Type B pancreatic cell (in vitro differentiated cells): ENCODE measurements at places on chromosomes 5 and 9. TPM values are rescaled to one million over a fixed set of nuclear protein-coding genes. Genes with fewer than 3 reads are reported as not detected.

GRCh38 chr5:88092958-88093605, 175.6 kb downstream of the TMEM161B start:
- peaks cover 11% of the 10 kb centered on the region for H3K4me1 ChIP-seq
- no peak overlapping the region for H3K4me3 ChIP-seq
- H3K27ac ChIP-seq: no peak overlapping the region

DNA sequence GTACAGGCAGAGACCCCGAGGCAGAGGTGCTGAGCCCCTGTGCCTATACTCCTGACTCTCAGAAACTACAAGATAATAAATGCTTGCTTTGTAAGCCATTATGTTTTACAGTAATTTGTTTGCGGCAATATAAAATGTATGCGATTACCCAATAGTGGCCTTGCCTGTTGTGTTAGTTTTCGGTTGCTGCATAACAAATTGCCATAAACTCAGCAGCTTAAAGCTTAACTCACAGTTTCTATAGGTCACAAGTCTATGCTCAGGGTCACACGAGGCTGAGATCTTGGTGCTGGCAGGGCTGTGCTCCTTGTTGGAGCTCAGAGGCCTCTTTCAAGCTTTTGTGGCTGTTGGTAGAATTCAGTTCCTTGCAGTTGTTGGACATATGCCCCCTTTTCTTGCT, 114.8 kb downstream of the COL23A1 start:
- peaks cover 27% of the 10 kb centered on the region for H3K4me1 ChIP-seq
- H3K27me3 ChIP-seq: no peaks in the 10 kb centered on the region
- peak overlapping the region; percentile 96 for H3K27ac ChIP-seq
- DNase-seq: no peak
- H3K36me3 ChIP-seq: no peaks in the 10 kb centered on the region

DNA sequence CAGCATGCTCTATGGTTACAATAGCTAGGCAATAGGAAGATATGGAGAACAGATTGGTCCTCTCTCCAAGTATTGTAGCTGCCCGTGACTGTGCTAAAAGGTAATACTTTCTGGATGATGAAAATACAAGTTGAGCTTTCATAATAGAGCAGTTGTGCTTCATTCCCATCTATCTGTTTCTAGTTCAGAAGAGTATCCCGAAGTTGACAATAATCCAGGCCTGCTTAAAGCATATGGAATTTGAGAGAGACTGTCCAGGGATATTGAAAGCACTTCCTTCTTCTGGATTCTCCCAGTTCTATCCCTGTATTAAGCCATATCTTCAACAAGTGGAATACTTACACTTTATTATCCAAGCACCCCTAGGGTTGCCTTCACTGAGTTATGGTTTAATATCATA, 350.4 kb downstream of the EFNA5 start:
- peaks cover 18% of the 10 kb centered on the region for H3K4me1 ChIP-seq
- H3K27ac ChIP-seq: no peak overlapping the region
- DNase-seq: no peak
- no peak overlapping the region for H3K4me3 ChIP-seq

- H3K27me3 ChIP-seq: peaks cover 10% of the 10 kb centered on the region
- H3K4me3 ChIP-seq: no peak overlapping the region
- no peak overlapping the region for H3K27ac ChIP-seq
- peaks cover 5% of the 10 kb centered on the region for H3K36me3 ChIP-seq
- H3K4me1 ChIP-seq: peaks cover 68% of the 10 kb centered on the region
- no peak for DNase-seq
These were observed 562.8 kb downstream of the BNC2 start for GRCh38 chr9:16307626-16308195.

- no peaks in the 10 kb centered on the region for H3K27me3 ChIP-seq
- H3K27ac ChIP-seq: no peak overlapping the region
- H3K4me3 ChIP-seq: no peak overlapping the region
- H3K36me3 ChIP-seq: peaks cover 41% of the 10 kb centered on the region
- no peak for DNase-seq
- no peaks in the 10 kb centered on the region for H3K4me1 ChIP-seq
These were observed 8.3 kb downstream of the ZNF483 start for GRCh38 chr9:111533099-111533790.

GRCh38 chr9:114853071-114853855, 47.4 kb upstream of the TNFSF15 start:
- H3K27me3 ChIP-seq: no peaks in the 10 kb centered on the region
- no peak for DNase-seq
- H3K4me1 ChIP-seq: peaks cover 20% of the 10 kb centered on the region
- H3K36me3 ChIP-seq: no peaks in the 10 kb centered on the region
- H3K4me3 ChIP-seq: no peak overlapping the region

GRCh38 chr5:176743868-176744583, 66.3 kb upstream of the UNC5A start:
- H3K27me3 ChIP-seq: peaks cover 60% of the 10 kb centered on the region
- no peak overlapping the region for H3K27ac ChIP-seq
- peak; percentile 43 for DNase-seq
- H3K4me3 ChIP-seq: peak overlapping the region; percentile 69

DNA sequence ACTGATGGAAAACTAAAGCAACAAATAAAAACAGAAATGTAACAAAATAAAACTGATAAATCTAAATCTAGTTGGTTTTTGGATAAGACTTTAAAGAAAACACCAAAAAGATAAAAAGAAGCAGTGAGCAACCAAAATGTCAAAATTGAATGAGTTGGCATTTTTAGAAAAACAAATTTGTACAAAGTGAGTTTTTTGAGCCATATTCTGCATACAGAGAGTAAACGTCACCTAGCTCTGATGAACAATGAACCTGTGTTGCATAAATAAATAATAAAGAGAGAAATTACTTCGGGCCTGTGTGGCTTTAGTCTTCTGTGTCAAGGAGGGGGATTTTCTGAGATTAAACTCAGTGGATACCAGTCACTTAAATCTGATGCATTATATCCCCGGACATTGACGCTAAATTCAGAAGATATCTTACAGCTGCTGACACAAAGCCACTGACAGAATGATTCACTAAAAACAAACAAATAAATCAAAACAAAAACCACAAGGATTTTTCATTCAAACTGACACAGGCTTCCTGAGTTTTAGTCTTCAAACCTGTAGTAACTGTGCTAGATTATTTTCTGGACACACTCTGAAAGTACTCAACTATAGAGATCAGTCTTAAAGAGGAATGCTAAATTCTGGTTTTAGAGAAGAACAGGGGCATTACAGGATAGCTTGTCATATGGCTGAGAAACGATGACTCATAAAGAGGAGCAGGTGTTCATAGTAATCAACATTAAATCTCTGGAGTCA, 403.5 kb upstream of the ST8SIA4 start:
- no peaks in the 10 kb centered on the region for H3K36me3 ChIP-seq
- no peak overlapping the region for H3K27ac ChIP-seq
- H3K4me3 ChIP-seq: no peak overlapping the region
- H3K27me3 ChIP-seq: no peaks in the 10 kb centered on the region
- DNase-seq: no peak
- no peaks in the 10 kb centered on the region for H3K4me1 ChIP-seq

DNA sequence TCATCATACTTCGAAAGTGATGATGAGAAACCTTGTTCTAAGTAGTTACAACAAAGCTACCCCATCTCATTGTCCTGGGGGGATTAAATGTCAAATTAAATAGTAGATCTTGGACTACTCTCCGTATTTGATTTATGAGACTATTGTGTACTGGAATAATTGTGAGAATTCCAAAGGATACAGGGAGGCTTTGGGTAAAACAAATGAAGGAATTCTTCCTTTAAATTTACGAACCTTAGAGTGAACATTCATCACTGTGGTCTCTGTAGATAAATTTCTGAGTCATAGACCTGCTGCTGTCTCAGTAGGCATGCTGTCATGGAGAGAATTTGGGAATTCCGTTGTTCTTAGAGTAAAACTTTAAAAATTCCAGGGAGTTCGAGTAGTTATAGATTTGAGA, 836.2 kb downstream of the DNAH5 start:
- H3K27me3 ChIP-seq: no peaks in the 10 kb centered on the region
- H3K36me3 ChIP-seq: no peaks in the 10 kb centered on the region
- no peak overlapping the region for H3K27ac ChIP-seq
- H3K4me1 ChIP-seq: no peaks in the 10 kb centered on the region
- no peak overlapping the region for H3K4me3 ChIP-seq
- DNase-seq: no peak

DNA sequence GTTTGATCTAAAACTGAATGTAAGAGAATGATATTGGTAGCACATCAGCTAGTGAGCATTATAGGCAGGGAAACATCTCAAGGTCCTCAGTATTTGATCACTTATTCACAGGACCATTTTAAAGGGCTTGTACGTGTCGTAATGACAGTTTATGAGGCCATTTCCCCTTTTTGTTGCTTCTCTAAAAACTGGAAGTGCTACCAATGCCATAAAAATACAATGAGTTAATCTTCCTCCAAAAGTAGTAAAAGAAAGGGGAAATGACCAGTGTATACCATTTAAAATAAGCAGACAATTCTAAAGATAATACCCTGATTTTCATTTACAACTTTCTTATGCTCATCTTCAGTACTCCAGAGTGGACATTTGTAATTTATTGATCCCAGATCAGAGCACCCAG, 285.8 kb upstream of the PCSK5 start:
- H3K27ac ChIP-seq: no peak overlapping the region
- H3K4me3 ChIP-seq: no peak overlapping the region
- peaks cover 14% of the 10 kb centered on the region for H3K27me3 ChIP-seq
- no peaks in the 10 kb centered on the region for H3K36me3 ChIP-seq

DNA sequence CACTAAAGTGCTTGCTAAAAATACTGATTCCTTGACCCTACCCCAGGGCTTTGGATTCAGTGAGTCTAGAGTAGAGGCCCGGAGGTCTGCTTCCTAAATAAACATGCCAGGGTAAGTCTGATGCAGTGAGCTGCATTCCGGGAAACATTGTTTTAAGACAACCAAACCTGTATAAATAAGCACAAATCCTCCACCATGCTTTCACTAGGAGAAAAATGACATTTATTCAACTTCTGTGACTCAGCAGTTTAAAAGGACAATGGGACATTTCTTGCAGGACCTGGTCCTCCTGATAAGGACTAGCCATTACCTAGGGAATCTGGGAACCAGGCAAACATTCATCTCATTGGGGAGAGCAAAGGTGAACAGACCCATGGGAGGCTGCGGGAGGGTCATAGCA, 335.3 kb downstream of the MLLT3 start:
- H3K27ac ChIP-seq: no peak overlapping the region
- H3K36me3 ChIP-seq: no peaks in the 10 kb centered on the region
- peaks cover 3% of the 10 kb centered on the region for H3K4me1 ChIP-seq
- no peak for DNase-seq
- H3K27me3 ChIP-seq: no peaks in the 10 kb centered on the region

GRCh38 chr9:127067603-127068220, 54.7 kb downstream of the ANGPTL2 start:
- H3K4me1 ChIP-seq: peaks cover 7% of the 10 kb centered on the region
- no peak for DNase-seq
- H3K36me3 ChIP-seq: peaks cover 10% of the 10 kb centered on the region
- H3K27me3 ChIP-seq: no peaks in the 10 kb centered on the region
- H3K27ac ChIP-seq: peak overlapping the region; percentile 95

GRCh38 chr9:89207026-89207425, 28.4 kb upstream of the SHC3 start:
- no peak for DNase-seq
- no peaks in the 10 kb centered on the region for H3K36me3 ChIP-seq
- H3K27me3 ChIP-seq: no peaks in the 10 kb centered on the region

GRCh38 chr9:21919377-21920362, 74.5 kb downstream of the CDKN2A start:
- H3K4me3 ChIP-seq: no peak overlapping the region
- H3K27me3 ChIP-seq: no peaks in the 10 kb centered on the region
- DNase-seq: no peak
- no peaks in the 10 kb centered on the region for H3K36me3 ChIP-seq
- H3K27ac ChIP-seq: peak overlapping the region; percentile 5
- H3K4me1 ChIP-seq: peaks cover 4% of the 10 kb centered on the region

DNA sequence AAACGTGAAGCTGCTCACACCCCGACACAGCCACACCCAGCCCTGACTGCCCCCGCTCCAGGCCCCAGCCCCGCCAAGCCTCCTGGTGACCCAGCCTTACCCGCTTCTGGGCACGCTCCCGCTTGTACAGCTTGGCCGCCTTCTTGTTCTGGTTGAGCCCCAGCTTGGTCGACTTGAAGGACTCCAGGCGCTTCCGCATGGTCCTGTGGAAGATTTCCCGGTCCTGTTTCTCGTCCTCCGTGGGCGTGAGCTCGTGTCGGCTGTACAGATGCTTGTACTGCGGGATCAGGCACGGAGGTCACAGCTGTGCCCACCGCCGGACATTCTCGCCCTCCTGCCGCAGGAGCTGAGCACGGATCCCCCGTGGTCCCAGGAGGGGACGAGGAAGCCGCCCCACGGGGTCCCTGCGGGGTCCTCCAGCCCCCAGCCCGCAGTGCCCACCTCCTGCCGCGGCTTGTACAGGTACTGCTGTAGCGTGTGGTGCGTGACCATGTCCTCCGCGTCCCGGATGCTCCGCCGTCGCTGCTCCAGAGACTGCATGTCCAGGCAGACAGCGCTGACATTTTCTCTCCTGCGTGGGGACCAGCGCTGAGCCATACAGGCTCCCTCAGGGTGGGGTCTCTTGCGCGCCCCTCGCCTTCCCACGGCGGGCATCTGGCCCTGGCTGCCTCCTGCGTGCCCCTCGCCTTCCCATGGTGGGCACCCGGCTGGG, 33.3 kb downstream of the EXOC3 start:
- DNase-seq: no peak
- H3K4me3 ChIP-seq: peak overlapping the region; percentile 41
- peaks cover 7% of the 10 kb centered on the region for H3K4me1 ChIP-seq
- H3K27ac ChIP-seq: no peak overlapping the region
- no peaks in the 10 kb centered on the region for H3K36me3 ChIP-seq

Gene NUTM2G
- total RNA-seq: 0.19 TPM in 1 of 2 replicates, not detected in the other

Gene SEC24A
- 27.5 and 37.2 TPM in 2 replicates for total RNA-seq

Gene S1PR3
- total RNA-seq: 9.3 and 37.9 TPM in 2 replicates
